Muscle of arm (tissue), 14 donors: ENCODE measurements at places on chromosomes 5 and 9.

DNA sequence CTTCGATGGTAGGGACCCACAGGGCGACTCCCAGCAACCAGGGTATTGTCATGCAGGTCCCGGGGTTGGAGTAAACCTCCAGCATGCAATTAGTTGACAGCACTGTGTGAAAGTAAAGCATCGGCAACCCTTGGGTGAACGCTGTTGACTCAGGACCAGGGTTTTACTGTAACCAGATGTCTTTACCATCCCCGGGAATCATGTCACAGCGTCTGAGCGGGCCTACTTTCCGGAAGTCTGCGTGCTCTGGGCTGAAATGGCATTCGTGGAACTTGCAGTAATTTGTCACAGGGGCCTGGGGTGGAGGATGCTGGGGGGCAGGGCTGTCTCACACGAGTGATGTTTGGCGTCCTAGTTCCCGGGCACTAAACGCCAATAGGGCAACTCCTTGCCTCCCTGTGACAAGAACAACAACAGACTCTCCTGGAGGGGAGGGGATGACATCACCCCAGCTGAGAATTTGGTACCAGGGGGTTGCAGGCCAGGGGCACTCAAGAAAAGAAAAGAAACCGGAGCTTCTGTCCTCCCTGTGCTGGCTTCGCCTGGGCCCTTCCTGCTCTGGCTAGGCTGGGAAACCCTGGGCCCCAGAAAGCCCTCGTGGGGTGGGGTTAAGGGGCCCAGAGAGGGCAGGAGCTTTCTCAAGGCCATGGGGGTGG, 10.1 kb upstream of the UBAC1 start:
- no peak for DNase-seq

- peak; percentile 40 for DNase-seq
These were observed 5.8 kb upstream of the TRIM41 start for GRCh38 chr5:181217111-181217802.

DNA sequence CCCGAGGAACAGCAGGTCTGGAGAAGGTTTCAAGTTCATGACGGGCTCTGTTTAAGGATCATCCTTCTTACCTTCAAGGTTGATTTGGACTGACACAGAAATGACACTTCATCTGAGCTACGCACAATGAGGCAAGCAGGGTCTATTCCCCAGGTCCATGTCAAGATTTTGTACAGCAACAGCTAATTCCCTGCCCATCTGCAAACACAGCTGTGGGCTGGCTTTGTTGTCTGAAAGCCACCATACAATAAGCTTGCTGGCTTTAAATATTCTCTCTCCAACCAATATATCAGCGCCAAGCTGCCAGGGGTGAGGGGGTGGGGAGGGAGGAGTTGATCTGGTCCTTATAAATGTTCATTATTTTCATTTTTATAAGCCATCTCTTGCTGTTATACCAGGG, 92.0 kb downstream of the OTULIN start:
- no peak for DNase-seq

- no peak for DNase-seq
These were observed 59.9 kb downstream of the NPR3 start for GRCh38 chr5:32771037-32771436.

- no peak for DNase-seq
These were observed 68.7 kb upstream of the ADAMTSL1 start for GRCh38 chr9:18405240-18405639.

DNA sequence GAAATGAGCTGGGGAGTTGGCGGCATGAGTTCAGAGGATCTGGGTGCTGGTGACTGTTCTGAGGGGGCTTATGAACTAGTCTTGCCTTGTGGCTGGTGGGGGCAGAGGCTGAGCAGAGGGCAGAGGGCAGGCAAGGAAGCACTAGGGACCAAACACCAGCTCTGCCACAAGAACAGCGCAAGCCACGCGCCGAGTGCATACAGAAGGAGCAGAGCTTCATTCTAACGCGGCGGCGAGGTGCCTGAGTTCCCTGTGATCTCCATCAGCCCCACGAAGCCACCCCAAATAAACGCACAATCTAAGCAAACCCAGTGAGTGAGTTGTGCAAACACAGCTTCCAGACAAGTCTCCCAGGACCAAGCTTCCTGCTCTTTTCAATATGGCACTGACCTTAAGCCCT, 110.6 kb upstream of the ALDH1B1 start:
- no peak for DNase-seq

DNA sequence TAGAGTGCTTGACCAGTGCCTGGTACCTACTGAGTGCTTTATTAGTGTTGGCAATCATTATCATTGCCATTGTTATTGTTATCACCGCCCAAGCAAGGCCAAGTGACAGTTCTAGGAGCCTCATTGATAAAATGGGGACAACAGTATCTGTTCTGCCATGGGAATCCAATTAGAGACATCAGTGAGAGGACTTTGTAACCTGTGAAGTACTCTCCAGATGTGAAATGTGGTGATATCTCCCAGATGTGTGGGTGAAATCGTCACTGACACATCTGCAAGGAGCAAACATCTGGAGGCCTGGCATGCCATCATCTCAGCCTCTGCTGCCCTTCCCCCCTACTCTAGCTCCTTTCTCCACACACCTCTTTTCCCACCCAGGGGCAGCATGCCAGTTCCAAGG, 260.8 kb downstream of the PAPPA start:
- no peak for DNase-seq

DNA sequence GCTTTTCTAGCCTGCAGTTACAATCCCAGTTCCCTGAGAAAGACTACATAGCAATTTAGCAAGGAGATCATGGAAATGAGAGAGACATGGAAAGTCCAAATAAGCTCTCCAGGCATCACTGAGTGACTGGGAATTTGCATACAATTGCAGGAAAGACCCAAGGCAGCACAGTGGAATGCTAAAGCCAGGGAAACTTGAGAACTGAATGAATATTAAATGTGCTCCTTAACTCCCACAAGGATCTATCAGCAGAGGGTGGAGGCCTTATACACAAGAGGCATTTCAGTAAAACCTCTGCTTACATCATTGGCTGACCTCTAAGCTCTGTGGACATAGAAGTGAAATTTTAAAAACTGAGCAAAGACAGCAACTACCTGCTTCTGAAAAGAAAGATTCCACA, 355.6 kb upstream of the DAB2 start:
- DNase-seq = no peak

GRCh38 chr5:82018462-82018861, 46.6 kb downstream of the ATG10 start:
- no peak for DNase-seq
